Astrocyte (in vitro differentiated cells and primary cell): ENCODE measurements at places on chromosomes 3 and 15.

DNA sequence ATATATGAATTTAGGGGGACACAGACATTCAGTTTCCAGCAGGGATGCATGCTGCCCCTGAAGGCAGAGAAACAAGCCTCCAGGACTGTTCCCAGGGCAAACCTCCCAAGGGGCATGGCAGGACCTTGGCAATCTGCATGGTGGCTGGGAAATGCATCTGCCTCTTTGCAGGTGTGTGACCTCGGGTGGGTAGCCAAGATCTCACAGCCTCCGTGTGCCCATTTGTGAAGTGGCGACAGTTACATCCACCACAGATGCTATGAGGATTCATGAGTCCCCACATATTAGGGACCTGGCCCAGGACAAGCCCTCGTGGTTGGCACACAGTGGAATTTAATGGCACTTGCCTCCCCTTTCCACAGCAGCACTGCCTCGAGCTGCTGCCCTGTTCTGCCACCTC, 29.9 kb downstream of the SLC28A1 start:
- no peak for DNase-seq

GRCh38 chr15:95872366-95872771, 458.1 kb upstream of the NR2F2 start:
- DNase-seq: peak; percentile 80

- DNase-seq: no peak
Measured at GRCh38 chr15:42185801-42186200, 22.3 kb downstream of the VPS39 start.

DNA sequence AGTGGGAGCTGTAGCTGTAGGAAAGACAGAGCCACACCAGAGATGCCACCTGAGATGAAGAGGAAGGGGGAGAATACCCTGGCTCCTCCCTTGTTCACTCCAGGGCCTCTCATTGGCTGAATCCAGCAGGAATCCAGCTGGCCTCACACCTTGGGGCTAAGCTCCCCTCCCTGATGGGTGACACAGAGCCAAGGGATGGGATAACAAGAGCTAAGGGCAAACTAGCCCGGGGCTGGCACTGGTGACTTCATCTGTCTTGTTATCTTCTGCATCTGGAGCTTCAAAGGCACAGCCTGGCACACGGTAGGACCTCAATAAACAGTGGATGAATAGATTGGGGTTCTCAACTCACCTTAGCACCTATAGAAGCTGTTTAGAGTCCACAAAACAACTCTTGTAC, 13.8 kb upstream of the GATA2 start:
- no peak for DNase-seq

- DNase-seq: no peak
Measured at GRCh38 chr3:144286235-144286910, 314.8 kb downstream of the DIPK2A start.

DNA sequence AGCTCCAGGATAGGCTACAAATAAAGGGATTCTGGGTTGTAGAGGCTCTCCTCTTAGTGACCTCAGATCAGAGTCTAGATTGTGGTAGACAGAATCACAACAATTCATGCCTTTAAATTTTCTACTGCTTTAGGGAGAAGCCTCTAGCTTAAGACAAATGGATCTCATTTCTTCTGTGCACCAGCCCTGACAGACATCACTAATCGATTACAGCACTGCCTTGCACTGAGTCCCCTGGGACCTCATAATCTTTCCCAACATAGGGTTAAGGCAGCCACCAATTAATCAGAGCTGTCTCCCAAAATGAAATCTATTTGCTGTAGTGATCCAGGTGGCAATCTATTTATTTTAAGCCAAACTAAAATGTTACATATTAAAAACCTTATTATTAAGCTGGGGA, 436.5 kb upstream of the WNT5A start:
- DNase-seq: no peak

DNA sequence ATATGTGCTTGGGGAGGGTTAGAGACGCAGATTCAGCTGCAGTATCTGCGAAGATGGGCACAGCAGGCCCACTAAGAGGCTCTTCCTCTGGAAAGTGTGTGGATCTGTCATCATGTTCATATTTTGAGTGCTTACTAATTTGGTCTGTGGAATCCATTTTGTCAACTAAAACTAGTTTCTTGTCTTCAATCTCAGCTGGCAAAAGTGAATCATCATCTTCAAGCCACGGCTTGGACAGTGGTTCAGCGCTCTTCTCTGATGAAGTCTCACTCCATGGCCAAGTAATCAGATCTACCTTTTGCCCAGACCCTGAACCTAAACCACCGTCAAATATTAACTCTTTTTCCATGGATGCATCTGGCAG, 76.2 kb downstream of the IMPG2 start:
- no peak for DNase-seq

DNA sequence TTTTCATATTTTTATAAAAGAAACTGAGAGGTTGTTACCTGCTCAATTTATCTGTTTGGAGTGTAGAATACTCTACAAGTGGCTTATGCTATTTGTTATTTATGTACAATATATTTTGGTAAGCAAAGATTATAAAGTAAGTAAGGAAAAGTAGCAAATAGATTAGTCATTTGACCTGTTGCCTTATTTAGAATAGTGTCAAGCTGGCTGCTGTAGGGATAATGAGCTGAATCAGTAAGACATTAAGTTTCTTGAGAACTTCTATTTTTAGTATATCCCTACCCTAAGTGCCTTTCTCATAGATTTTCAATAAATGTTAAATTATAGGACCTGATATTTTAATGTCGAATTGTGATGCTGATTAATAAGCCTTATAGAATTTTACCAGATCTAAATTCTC, 37.2 kb downstream of the ECT2 start:
- DNase-seq: peak; percentile 3

GRCh38 chr3:462851-463250, 266.3 kb downstream of the CHL1 start:
- DNase-seq: no peak

DNA sequence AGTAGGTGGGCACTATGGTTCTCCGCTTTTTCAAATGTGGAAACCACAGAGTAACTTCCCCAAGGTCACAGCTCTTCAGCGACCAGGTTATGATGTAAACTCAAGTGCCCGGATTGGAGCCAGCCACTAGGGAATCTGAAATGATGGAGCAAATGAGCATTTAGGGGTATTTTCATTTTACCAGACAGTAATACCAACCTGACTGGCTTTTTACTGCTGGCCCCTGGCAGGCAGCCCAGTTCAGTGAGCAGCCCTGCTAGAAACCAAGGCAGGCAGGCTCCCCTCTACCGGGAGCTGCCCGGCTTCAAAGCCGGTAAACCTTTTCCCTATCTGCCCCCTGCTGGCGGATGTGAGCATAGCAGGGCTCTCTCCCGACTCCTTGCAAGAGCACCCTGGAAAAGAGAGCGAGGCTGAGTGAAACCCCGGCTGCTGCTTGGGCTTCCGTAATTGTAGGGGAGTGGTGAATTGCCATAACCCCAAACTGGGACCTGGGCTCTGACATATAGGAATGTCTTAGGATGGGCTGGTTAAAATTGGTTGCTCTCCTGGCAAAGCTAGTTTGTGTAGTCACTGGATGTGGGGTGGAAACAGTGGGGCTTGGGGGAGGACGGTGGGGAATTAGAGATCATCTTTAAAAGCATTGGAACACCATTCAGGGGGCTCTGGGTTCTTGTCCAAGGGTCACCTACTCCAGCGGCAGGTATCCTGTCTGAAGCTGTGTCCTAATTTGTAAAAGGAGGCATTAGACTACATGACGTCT, 98.0 kb upstream of the TNFAIP8L3 start:
- DNase-seq: peak; percentile 57

DNA sequence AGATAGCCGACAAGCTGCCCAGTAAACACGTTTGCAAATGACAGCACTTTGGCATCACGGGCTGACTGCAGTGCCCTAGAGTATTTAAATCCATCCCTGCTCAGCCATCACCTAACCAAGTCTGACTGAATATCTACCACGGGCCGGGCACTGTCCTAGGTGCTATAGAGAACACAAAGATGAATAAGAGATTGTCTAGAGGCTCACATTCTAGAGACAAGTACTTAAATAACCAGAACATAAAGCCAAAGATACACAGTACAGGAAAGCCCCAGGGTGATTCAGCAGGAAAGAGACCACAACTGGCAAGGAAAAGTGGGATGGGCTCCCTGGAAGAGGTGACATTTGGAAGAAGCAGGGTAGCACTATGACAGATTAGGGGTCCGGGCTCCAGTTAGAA, 103.5 kb downstream of the MYLK start:
- peak; percentile 59 for DNase-seq

GRCh38 chr3:151226088-151226563, 23.1 kb upstream of the GPR171 start:
- DNase-seq: peak; percentile 93

- DNase-seq: peak; percentile 90
Measured at GRCh38 chr15:71051539-71051938, 63.7 kb upstream of the THSD4 start.

- no peak for DNase-seq
Measured at GRCh38 chr3:49411535-49411967, 225 bp downstream of the RHOA start.

- DNase-seq: no peak
Measured at GRCh38 chr15:47824147-47824546, 106.8 kb downstream of the SEMA6D start.

GRCh38 chr15:33284336-33284735, 26.4 kb upstream of the RYR3 start:
- no peak for DNase-seq

- DNase-seq: no peak
Measured at GRCh38 chr15:68614286-68615035, 35.7 kb downstream of the CORO2B start.

- no peak for DNase-seq
Measured at GRCh38 chr15:86063356-86064095, 16.1 kb upstream of the AGBL1 start.

DNA sequence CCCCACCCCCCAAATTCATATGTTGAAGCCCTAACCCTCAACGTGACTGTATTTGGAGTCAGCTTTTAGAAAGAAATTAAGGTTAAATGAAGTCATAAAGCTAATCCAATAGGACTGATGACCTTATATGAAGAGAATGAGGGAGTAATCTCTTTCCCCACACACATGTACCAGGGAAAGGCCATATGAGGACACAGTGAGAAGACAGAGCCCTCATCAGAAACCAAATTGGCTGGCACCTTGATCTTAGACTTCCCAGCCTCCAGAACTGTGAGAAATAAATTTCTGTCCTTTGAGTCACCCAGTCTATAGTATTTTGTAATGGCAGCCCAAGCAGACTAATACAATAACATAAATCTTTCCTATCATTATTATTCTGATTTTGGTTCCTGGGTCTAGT, 194.7 kb upstream of the NANOGP8 start:
- DNase-seq: peak; percentile 2

DNA sequence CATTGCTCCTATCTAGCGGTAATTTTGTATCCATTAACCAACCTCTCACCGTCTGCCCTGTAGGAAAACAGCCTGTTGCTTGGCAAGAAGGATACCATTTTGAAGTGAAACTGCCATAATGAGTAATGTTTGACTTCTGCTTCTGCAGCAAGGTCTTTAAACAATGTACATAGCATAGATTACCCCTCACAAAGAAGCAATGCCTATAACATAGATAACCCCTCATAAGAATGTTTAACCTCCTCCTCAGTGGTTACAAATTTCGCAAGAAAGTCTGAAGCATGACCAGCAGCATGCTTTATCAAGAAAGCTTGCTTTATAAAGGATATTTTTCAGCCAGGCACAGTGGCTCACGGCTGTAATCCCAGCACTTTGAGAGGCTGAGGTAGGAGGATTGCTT, 61.2 kb upstream of the MFGE8 start:
- peak; percentile 32 for DNase-seq

DNA sequence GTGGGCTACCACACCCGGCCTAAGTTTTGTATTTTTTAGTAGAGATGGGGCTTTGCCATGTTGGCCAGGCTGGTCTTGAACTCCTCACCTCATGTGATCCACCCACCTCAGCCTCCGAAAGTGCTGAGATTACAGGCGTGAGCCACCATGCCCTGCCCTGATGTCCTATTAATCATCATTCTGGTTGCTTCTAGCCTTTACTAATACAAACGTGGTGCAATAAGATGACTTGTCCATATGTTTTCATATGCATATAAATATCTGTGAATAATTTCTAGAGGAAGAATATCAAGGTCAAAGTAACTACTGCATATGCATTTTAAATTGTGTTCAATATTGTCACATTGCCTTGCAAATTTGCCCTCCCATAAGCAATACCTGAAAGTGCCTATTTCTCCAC, 25.5 kb upstream of the PDHB start:
- no peak for DNase-seq
